Activated CD4-positive, alpha-beta memory T cell treated with anti-CD3 and anti-CD28 coated beads for 36 hours (primary cell): ENCODE measurements at places on chromosomes 16 and 17.

- DNase-seq: no peak
Observed at GRCh38 chr16:84246679-84247077, 6.9 kb upstream of the KCNG4 start.

DNA sequence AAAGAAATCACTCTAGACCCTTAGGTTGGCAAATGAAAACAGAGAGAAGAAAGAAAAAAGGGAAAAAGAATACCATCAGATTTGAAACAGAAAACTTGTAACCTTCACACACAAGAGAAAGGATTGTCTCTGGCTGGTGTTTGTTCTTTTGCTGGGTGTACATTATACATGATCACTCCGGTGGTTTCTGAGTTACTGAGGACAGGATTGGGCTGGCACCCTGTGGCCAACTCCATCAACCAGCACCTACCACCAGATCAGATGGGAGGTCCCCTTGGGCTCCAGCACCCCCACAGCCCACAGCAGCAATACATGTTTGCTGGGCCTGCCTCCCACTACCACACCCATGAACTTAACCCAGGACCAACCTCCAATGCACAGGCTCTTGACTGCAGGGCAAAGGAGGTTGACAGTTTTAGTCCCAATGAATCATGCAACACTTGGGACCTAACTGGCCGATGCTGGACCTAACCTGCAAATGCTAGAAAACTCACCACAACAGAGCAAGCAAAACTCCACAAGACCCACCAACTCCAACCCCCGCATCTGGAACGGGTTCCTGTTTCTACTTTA, 308.3 kb downstream of the SOX9 start:
- no peak for DNase-seq

DNA sequence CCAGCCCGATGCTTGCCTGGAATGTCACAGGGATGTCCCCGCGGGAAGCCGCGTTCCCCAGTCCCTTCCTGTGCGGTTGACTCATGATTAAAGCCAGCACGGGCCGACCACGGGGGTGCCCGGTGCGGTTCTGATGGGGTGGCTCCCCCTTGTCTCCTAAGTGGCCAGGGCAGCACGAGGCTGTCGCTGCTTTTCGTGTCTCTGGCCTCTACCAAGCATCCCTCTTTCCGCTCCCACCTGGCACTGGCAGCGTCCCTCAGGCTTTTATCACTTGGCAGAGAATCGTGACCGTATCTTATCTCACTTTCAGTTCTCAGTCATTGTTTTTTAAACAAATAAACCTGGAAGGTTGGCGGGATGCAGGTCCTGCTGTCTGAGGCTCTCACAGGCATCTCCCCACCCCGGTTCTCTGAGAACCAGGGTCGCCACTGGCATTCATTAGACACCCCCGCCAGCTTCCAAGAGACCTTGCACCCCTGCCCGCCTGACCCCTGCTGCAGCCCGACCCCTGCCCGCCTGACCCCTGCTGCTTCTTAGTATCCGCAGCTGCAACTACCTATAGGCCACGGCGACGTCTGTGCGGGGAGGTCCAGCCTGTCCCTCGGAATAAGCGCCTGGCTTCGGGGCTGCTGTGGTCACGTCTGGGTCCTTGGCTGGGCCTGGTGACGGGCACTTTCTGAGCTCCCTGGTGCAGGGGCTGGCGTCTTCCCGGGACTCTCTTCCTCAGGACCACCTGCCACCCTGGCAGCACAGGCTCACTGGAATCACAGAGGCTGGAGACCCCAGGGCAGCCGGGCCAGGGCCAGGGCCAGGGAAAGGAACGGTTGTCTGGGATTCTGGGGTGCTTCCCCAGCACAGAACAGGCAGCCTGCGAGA, 7.5 kb downstream of the C1QTNF8 start:
- DNase-seq: no peak

- DNase-seq: no peak
Observed at GRCh38 chr17:37317867-37318266, 57.9 kb upstream of the C17orf78 start.
